Stimulated activated CD4-positive, alpha-beta T cell treated with anti-CD3 and anti-CD28 coated beads, Interleukin-12 subunit alpha, Interleukin-12 subunit beta, amount 100 ng/mL, for 24 hours (primary cell): ENCODE measurements at places on chromosomes 12 and 14.

DNA sequence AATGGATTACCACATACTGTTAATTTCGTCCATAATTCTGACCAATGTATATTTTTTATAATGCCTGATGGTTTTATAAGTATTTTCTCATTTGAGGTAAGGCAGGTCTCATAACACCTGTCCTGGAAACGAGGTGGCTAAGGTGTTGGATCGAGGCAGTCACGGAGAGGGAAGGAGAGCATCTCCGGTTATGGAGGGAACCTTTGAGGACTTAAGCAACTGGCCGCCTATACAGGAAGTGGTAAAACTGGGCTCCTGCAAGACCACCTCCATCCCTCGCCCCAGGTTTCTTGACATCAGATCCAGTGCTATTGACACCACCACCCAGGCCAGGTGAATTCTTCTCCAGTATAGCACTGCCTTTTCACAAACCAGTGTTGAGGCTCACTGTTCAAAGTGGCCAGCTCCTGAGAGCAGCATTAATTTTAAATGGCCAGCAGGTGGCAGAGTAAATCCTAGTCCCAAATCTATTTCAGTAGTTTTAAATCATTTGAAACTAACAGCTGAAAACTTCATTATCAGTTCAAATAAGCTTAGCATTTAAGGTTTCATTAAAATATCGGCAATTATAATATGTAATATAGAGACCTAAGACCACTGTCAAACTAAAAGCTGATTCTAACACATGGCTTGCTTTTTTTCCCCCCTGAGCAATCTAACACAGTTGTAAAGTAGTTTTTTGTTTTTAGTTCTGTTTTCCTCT is 100.8 kb downstream of the PPM1A start:
- DNase-seq, result no peak

- DNase-seq, result no peak
These were observed 59.2 kb upstream of the PELI2 start for GRCh38 chr14:56059054-56059453.

GRCh38 chr14:70822530-70823185 is 13.3 kb upstream of the MAP3K9 start:
- no peak for DNase-seq

DNA sequence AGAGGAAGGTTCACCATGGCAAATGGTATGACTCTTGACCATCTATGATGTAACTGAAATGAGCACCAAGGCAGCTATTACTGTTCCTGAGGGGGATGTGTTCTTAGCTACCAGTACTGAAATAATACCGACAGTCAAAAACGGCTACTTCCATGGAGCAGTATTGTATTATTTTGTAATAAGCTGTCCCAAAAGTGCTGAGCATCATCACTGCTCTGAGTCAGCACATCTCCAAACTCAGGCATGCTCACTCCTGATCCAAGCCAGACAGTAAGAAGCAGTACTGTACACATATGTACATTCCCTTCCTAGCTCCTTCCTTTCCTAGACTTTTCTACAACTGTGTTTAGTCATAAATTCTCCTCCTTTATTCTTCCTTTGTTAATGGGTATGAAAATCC is 8.6 kb downstream of the VTI1B start:
- DNase-seq, result no peak

GRCh38 chr12:124884587-124885438 is 21.1 kb upstream of the SCARB1 start:
- DNase-seq, result no peak

DNA sequence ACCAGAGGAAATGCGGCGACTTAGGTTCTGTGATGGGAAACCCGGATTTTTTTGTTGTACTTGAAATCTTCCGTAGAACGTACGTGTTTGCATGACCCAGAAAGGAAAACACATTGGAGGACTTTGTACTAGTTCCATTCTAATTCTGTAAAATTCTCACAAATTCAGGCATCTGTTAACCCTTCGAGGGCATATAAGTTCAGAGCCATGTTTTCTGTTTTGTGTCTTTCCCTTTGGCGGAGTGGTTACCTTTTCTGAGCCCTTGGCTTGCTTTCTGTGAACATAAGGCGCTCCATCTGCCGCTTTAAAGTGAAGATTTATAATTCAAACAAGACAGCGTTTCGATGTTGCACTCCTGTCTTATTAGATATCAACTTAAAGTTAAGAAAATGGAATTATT is 34.2 kb downstream of the BICD1 start:
- no peak for DNase-seq

DNA sequence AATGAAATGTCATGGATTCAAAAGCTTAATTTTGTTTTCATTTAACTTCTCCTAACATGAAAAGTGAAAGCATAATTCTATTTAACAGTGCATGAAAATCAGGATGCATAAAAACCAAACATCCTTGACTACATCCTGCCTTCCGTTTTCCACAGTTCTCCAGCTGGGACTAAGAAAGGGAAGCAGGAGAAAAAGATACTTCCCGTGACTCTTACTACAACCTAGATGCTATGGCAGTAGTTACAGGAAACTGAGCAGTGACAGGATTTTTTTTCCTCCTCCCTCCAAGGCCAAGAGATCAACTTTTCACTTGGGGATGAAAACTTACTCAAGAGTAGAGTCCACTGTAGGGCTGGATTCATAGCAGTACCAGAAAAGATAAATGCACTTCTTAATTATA is 2.6 kb downstream of the EXOC5 start:
- DNase-seq, result no peak

GRCh38 chr14:91906374-91906773 is 39.0 kb upstream of the TC2N start:
- no peak for DNase-seq

DNA sequence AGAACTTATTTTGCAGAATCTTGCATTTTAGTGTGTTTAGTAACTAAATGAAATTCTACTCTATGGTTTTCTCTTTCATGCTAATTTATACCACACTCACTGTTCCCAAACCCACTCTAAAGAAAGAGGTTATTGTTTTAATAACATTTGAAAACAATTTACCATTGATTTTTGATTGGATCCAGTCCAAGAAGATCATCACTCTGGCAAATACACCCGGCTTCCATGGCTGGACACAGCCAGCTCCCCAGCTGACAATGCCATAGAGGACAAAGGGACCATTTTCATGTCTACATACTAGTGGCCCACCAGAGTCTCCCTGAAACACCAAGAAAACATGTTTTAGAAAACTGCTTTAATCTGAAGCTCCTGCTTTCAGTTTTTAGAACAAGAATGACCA is 42.4 kb downstream of the OVCH1 start:
- DNase-seq, result no peak

- DNase-seq, result no peak
These were observed 77.9 kb downstream of the BCL11B start for GRCh38 chr14:99194136-99194535.

GRCh38 chr14:22506778-22507351 is 82.2 kb downstream of the DAD1 start:
- no peak for DNase-seq

- DNase-seq, result no peak
These were observed 7.8 kb upstream of the ABCC9 start for GRCh38 chr12:21949036-21949435.

DNA sequence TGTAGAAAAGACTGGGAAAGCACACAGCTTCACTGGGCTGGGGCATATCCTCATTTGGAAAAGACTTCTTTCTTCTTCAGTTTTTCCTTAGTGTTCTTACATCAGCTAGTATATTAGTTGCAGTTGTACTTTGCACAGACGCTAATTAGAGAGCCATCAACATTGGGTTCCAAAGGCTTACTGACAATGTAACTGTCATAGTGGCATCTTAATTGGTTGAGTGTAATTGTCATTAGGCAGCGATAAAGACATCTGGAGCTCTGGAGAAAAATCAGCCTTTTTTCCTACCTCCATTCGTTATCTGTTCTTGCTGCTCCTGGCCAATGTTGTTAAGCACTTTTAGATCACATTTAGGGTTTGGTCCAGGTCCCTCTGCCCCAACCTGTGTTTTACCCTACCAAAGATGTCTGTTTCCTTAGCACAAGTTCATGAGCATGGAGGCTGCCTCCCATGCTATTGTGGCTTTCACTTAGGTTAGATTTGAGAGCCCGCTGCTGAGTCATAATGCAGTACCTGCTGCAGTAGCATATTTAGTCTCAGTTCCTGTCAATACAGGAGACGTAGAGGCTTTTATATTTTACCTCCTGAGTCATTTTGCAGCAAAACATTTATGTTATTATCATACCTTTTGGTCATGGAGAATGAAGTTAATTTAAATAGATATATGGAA is 49.2 kb downstream of the FBXW8 start:
- DNase-seq, result peak; percentile 46

DNA sequence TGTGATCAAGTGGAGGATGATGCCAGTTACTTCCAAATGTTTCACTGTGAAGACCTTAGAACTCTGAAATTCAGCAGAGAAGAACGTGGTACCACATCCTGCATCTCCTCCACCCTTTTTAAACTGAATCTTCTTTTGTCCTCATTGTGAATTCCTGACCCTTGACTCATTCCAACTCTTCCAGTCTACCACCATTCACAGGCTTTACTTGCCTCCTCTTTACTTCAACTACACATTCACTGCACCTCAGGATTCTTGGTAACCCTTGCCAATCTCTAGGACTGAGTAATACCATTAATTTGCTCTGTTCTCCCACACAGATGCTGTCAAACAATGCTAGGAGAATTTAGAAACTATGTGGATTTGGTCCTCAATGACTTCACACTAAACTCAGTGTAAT is 37.3 kb downstream of the PPP1R12A start:
- no peak for DNase-seq

DNA sequence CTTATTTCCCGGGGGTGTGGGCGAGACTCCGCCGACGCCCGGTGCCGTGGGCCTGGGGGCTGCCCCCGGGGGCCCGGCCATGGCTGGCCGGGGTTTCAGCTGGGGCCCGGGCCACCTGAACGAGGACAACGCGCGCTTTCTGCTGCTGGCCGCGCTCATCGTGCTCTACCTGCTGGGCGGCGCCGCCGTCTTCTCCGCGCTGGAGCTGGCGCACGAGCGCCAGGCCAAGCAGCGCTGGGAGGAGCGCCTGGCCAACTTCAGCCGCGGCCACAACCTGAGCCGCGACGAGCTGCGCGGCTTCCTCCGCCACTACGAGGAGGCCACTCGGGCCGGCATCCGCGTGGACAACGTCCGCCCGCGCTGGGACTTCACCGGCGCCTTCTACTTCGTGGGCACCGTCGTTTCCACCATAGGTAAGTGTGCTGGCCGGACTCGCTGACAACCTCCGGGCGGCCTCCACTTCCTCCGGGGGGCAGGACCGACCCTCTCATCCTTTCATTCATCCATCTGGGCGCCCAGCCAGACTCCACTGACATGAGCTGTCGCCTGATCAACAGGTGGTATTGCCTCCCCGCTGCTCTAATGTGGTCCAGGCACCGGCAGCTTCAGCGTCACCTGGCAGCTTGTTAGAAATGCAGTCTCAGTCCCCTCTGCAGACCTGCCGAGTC is 467 bp downstream of the KCNK13 start:
- DNase-seq, result no peak

DNA sequence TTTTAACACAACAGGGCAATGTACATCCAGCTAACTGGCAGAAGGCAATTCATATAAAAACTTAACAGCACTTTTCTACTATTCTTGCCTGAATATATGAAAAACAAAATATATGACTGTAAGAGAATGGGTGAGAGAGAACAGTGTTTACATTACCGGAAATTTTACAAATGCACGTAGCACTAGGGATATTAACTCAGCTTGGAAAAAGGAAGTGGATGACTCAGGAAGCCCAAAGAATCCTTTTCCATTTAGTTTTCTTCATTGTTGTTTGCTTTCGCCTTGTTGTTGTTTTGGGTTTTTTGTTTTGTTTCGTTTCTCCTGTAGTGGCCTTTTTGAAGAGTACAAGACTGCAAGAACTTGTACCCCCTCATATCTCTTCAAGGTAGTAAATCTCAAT is 295.5 kb downstream of the EGLN3 start:
- no peak for DNase-seq

DNA sequence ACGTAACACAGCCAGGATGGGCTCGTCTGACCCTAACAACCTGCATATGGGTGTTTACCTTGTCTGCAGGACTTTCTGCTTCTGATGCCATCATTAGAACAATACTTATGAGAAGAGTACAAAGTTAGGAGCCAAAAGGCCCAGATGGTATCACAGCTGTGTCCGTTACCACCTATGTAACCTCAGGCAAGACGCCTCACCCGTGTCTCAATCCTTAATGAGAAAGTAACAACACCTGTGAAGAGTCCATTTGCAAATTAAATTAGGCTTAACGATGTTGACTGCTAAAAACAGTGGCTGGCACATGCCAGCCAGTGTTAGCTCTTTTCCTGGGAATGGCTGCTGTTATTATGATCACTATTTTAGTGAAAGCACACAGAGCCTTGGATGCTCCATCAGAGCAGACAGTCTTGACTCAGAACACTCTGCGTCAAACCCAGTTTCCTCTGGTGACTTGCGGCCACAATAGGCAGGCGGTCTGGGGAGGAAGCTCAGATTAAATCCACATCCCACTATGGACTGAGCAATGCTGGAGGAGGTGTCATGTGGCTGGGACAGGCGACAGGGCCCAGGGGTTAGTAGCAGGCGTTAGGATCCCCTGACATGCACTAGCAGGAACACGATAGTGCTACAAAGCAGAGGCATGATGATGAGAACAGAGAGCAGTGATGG is 125.3 kb downstream of the SLC15A4 start:
- no peak for DNase-seq

GRCh38 chr14:29937116-29937515 is 9.5 kb upstream of the PRKD1 start:
- no peak for DNase-seq
